ENCODE measurements at places on chromosomes 12 and 14.

DNA sequence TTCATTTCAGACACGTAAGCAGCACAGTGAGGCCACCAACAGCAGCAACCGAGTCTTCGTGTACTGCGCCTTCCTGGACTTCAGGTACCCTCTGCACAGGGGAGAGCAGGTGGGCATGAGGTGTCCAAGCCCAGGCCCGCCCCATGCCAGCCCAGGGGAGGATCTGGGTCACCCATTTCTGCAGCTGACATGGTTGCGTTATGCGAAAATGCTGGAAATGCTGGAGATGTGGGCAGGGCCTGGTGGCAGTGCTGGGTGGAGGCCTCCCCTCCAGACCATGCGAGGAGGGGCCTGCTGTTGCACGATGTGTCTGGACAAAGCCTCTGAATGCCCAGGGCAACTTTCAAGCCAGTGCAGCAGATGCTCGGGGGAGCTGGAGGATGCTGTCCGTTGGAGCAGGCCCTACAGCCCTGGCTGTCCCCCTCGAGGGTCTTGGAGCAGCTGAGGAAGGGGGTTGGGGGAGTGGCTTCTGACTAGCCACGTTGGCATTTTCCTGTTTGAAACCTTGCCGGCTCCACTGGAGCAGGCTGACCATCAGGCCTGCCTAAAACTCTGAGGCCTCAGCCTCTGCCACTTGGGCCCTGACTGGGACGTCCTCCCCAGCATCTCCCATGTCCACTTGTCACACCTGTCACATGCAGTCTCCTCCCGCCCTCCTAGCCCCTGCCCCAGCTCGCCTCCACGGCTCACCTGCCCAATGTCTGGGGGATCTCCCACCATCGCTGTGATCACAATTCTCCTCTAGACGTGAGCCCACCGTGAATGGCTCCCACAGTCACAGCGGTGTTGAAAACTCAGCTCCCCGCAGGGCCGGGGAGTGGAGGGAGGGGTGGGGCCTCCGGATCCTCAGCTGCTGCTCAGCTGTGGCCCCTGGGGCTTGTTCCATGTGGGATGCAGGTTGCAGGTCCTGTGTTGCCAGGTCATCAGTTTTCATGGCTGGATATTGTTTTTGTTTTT is 123.4 kb downstream of the ADGRD1 start:
- no peak for DNase-seq

- DNase-seq, result peak; percentile 99
These were observed 9.2 kb upstream of the LBHD2 start for GRCh38 chr14:103074729-103075367.

DNA sequence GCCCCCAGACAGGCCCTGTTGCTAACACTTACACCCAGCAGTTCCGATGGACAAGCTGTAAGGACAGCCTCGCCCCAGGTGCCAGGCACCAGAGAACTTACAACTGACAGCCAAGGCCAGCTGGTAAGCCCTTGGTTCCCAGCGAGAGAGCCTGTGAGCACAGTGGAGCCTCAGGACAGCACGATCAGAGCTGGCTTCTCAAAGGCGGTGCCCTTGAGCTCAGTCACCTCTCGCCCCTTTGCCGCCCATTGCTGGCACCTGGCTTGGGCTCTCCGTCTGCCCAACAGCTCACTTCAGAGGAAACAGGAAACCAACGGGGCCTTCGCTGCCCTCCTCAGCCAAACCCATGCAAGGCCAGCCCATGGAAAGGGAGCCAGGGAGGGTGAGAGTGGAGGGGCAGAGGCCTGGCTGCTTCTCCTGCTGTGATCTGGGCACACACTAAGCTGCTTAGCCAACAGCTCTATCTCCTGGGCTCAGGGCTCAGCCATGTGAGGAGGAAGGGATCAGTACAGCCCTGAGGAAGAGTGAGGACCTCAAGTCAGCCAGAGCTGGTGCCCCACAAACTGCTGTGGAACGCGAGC is 98.5 kb downstream of the SINHCAF start:
- DNase-seq, result no peak

- DNase-seq, result no peak
These were observed 114.2 kb downstream of the BRMS1L start for GRCh38 chr14:35940291-35940690.

- no peak for DNase-seq
These were observed 8.8 kb upstream of the LRRK2 start for GRCh38 chr12:40215982-40216381.

DNA sequence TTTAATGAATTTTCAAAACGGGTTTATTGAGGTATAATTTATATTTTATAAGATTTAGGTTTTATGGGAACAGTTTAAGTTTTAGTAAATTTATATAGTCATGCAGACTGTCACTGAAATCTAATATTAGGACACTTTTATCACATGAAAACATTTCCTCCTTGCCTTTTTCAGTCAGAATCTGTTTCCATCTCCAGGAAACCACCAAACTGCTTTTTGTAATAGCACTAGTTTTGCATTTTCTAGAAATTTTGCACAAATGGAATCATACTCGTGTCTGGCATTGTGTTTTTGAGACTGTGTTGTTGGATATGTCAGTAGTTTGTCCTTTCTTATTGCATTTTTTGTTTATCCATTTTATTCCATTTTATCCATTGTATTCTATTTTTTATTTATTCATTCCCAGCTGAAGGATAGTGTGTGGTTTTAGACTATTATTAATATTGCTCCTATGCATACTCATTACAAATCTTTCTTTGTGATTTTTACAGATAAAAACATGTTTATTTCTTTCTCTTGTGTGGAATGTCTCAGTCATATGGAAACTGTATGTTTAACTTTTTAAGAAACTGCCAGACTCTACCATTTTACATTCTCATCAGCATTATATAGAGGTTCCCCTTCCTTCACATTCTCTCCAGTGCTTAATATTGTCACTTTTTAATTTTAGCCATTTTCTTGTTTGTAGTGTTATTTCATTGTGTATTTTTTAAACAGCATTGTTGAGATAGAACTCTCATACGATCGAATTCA is 26.5 kb downstream of the PALS1 start:
- peak; percentile 14 for DNase-seq

- DNase-seq, result no peak
These were observed 13.3 kb downstream of the RAP1B start for GRCh38 chr12:68623984-68624383.

DNA sequence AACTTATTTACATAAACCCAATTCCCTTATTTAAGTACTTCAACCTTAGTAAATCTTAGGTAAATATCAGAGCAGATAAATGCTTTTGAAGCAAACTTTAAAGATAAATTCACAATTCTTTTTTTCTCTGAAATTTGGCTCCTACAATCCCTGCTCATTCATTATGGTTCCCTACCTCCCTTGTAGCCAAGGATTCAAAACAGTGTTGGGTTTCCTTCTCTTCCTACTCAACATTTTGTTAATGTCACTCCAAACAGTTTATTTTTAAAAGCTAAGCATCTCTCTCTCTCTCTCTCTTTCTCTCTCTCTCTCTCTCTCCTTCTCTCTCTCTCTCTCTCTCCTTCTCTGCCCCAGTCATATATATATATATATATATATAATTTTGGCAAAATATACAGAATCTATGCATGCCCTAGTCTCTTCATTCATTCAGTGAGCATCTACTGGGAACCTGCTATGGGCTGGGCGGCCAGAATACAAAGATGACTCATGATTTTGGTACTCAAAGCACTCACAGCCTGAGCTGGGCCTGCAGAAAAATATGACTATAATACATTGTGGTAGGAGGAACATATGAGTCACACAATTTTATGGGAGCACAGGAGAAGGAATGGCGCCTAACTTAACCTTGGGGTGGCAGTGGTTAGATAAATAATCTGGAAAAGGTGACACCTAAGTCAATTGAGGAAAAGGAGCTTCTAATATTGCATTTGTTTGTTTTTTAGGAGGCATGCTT is 123.7 kb upstream of the DHRS4 start:
- DNase-seq, result peak; percentile 19

DNA sequence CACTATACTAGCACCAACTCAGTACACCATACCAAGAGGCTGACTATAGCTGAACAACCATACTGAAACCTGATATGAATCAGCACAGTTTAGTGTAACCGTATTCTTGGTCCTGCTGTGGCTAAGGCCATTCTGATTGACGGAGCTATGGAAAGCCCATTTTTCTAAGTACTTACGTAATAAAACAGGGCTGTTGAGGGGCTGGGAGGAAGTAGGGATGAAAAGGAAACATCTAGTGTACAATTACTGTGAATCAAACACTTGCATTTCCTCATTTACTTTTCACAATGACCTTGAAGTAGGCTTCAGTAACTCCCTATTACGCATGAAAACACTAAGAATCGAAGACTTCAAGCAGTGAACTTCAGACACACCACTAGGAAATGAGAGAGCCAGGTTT is 198.2 kb downstream of the BTG1 start:
- peak; percentile 66 for DNase-seq

GRCh38 chr14:97578982-97579548 is 781.9 kb downstream of the VRK1 start:
- no peak for DNase-seq

DNA sequence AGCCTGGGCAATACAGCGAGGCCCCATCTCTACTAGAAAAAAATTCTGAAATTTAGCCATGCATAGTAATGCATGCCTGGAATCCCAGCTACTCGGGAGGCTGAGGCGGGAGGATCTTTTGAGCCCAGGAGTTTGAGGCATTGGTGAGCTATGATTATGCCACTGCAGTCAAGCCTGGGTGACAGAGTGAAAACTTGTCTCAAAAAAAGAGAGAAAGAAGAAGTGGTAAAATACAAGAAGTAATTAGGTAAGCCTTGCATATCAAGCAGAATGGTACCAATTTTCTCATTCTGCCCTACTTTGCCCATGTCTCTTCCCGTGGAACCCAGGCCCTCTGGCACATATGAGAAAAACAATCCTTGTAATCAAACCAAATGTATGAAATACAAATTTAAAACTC is 70.7 kb downstream of the SUSD6 start:
- no peak for DNase-seq

DNA sequence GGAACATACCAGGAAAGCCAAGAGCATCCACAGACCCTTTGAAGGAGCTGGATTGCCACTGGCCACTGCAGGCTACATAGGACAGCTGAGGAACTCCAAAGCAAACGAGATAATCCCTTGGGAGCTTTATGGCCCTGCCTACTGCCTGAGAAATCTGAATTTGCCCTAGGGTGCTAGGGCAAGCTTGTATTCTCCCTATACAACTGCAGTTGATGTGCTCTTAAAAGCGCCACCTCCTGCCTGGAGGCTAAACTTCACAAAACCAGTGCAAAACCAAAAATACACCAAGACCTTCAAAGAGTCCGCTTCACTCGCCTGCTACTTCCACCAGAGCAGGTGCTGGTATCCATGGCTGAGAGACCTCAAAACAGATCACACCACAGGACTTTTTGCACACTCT is 99.6 kb upstream of the KRR1 start:
- no peak for DNase-seq

DNA sequence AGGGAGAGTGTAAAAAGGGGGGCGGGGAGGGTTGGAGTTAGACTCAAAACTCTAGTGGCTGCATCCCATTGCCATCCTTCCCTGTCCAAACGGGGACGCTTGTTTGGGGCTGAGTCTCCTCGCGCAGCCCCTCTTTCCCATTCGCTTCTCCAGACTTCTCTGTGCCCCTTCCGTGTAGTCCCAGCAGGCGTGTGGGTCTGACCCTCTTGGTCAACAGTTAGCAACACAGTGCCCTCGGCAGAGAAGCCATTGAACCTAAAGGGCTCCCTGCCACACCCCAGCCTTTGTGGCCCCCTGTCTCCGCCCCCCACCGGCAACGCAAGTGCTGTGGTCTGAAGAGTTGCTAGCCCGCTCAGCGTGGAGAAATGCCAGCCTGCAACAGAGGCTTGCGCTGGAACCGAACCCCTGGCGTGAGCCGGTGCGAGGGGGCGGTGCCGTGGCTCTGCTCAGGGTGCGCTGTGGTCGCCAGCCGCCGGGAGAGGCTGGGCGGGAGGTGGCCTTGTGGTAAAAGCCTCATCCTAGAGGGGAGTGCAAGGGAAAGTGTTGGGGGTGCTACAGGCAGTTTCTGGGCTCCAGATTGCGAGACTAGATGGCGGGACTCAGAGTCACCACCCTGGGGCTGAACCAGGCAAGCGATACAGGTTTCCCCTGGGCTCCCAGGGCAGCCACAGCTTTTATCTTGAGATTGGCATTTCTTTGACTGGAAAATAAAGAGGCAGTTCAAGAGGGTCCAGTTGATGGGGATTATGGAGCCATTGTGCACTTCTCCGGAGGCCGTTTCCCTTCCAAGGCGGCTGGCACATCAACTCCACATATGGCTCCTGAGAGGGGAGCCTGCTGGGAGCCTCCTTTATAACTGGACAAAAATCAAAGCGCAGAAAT is 2.1 kb downstream of the PLXNC1 start:
- peak; percentile 35 for DNase-seq

- no peak for DNase-seq
These were observed 1502.6 kb upstream of the FLRT2 start for GRCh38 chr14:84027351-84027750.

DNA sequence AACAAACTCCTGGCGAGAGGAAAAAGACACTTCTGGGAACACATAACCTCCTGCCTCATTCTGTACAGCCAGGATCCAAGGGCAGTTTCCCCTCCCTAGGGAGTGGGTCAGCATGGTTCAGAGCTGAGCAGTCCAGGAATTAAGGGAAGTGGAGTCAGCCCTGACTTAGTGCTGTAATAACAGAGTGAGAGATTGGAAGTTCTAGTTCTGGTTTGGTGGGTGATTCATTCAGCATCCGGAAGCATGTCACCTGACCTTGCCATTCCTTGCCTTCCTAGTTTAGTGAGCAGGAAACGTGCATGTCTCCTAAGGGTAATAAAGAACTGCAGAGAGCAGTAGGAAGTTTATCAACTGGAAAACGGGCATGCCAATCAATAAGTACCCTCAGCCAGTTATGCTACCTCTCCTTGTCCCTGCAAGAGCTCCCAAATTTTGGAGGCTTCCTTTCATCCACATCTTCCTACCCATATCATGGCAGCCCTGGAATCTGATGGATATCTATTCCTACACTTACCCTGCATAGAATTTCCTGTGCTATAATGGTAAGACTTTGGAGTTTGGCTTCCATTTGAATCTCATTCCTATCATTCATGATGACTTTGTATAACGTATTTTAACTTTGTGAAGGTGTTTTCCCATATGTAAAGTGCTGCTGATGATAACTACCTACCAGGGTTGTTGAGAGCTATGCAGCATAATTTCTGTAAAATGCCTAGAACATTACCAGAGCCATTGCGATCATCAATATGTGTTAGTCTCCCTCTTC is 28.5 kb upstream of the MAGOHB start:
- no peak for DNase-seq

DNA sequence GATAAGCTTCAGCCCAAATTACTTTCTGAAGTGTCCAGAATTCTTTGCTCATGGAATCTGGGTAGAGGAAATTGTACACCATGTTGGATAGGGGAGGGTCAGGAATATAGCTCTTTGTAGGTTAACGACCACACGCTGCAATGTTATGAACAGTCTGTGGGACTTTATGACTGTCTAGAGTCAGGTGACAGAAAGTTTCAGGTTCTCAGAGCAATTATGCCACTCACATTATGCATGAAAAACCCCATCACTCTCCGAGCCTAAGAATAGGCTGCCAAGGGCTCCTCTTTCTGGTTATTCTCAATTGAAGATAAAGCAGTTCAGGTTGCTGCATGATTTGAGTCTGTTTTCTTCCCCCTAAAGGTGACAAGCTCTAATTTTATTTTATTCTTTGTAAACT is 430.9 kb downstream of the ATP23 start:
- DNase-seq, result no peak

All from inflammatory macrophage treated with lipopolysaccharide for 1 hour (primary cell).